ENCODE measurements at places on chromosomes 5 and 9.

- DNase-seq = peak; percentile 77
Observed at GRCh38 chr9:76905791-76906646, at the start of gene PRUNE2. TSS of gene PRUNE2 (minus strand) at chr9:76906114. CDS start at chr9:76905963, 151 bp downstream.

DNA sequence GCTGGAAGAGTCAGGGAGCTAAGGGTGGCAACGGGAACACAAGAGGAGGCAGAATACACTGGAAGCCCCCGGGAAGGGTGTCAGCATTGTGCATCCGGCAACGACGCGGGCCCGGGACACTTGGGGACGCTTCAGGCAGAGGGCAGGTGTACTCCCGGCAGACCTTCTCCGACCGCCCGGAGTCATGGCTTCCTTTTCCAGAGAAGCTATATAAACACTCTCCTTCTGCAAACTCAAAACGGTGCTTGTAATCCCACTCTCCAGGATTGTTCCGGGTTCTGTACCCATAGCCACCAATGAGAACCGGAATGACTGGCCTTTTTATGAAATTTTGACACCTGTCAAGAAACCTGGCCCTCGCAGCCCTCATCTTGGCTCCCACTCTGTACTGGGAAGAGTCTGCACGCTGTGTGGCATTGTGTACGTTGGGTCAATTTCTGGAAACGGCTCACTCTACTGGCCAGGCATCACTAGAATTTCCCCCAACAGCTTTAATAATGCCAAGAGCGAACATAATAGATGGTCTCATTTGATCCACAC, 462 bp upstream of the MCC start:
- no peak for DNase-seq

DNA sequence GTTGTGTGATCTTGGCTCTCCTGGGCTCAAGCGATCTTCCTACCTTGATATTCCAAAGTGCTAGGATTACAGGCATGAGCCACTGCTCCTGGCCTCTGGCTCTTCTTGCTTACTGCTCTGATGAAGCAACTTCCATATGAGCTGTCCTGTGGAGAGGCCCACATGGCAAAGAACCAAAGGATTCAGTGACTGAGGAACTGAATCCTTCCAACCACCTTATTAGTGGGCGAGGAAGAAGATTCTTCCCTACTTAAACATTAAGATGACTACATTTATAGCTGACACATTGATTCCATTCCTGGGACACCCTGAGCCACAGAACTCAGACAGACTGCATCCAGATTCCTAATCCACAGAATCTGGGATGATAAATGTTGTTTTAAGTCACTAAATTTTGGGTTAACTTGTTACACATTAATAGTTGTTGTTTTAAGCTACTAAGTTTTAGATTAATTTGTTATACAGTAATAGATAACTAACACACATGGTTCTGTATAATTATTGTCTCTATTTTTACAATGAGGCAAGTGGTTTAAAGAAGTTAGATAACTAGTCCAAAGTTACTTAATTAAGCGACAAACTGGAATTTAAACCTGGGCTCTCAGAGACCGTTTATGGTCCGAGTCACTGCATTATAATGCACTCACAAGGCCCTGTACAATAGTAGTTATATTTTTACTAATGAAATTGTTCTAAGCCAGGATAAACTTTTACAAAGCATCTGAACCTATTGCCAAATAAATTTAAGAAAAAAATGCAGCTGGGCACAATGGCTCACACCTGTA, 16.7 kb upstream of the SLCO4C1 start:
- no peak for DNase-seq

DNA sequence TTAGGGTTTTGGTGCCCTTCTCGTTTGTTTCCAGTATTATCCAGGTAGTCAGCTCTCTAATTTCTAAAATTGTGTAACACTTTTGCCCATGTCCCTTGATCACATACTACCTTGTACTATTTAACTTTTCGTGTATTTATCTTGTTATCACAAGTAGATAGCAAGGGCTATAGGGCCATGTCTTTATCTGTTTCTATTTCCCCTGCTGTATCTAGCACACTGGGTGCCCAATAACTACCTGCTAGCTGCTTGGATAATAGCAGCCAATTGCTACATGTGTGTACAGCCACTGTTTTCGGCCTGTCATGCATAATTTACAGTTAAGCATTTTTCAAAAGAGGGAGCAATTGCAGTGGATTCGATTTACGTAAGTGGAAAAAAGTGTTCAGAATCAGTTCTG, 64.8 kb upstream of the TNFAIP8 start:
- no peak for DNase-seq

- no peak for DNase-seq
Observed at GRCh38 chr9:75148561-75148960, 60.2 kb downstream of the OSTF1 start.

DNA sequence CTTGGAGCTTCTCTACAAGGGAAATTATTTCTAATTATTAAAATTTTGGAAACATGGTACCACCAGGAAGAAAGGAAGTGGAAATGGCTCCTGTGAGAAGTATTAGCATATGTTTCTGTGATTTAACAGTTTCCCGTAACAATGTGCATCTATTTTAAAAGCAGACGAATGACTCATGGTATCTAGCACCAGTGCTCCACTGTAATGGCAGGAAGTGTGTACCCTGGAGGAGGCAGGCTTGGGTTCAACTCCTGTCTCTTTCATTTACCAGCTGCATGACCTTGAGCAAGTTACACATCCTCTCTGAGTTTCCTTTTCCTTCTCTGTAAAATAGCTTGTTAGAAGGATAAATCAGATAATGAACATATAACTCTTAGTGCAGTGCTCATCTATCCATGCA, 41.0 kb upstream of the ANGPTL2 start:
- DNase-seq = peak; percentile 20

- DNase-seq = no peak
Observed at GRCh38 chr5:88816195-88816594, 66.8 kb downstream of the MEF2C start.

DNA sequence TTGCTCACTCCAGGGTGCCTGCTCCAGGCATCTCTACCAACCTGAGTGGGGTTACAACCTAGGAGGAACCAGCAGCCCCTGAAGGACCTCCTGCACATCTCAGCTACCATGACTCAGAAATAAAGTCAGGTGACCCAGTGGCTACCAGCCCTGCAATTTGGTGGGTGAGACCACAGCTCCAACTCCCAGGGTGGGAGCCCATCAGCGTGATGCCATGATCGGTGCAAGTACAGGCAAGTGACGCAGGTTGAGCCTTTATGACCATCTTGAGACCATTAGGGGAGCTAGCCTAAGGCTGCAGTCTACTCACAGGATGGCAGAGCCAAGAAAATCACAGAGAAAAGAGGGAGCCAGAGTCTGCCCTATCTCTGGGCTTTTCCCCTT, 8.6 kb downstream of the SEPTIN8 start:
- no peak for DNase-seq

DNA sequence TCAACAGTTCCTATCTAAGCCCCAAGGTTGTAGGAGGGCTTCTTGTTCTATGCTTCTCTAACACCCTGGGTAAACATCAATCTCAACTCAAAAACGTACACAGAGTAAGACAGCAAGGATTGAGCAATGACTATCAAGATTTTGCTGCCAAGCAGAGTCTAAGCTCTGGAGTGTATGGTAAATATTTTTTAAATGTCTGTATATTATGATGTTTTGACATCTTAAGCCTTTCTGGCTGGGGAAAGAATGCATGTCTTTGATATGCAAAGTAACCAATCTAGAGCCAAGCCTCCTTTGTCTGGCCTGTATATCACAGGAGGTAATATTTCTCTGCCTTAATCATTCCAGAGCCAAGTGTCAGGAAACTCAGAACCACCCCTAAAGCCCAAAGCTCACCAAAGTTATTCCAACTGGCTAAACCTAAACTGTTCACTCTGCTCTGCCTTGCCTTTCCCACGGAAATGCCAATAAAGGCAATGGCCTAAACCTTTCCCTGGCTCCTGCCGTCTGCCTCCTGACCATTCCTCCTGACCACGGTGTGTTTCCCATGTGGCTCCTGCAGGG, 45.2 kb downstream of the YIPF5 start:
- DNase-seq = no peak

GRCh38 chr9:93343663-93344062, 107.8 kb upstream of the FAM120A start:
- no peak for DNase-seq

DNA sequence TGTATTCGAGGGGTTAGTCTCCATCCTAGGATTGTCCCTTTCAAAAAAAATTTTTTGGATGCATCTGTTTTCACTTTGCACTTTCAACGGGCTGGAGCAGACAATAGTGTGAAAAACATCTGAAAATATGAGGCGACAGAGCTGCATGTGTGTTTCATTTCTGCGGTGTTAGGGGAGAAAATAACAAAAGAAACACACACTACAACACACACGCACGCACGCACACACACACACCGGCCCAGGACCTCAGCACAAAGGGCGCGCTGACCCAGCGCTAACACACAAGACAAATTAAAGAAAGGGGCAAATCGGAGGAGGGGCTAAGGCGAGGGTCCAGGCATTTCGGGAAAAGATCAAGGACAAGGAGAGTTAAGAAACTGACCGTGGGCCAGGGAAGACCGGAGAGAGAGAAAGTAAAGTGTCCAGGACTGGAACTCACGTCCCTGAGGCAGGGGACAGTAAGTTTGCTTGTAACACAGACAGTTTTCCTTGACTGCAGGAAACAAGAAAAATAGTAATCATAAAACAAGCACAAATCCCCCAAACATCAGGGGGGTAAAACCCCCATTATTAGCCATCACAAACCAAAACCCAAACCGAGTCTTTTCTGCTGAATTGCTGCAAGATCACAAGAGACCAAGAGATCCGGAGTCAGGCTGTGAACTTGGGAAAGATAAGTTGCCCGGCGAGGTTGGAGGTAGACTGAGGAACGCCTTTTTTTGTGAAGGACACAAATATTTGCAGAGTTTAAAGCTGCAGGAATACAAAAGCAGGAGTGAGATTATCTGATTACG, 302.1 kb downstream of the PARP8 start:
- no peak for DNase-seq

- DNase-seq = no peak
Observed at GRCh38 chr9:110261632-110262031, 5.3 kb upstream of the TXN start.

- DNase-seq = no peak
Observed at GRCh38 chr9:95826183-95826838, 49.2 kb upstream of the ERCC6L2 start.

DNA sequence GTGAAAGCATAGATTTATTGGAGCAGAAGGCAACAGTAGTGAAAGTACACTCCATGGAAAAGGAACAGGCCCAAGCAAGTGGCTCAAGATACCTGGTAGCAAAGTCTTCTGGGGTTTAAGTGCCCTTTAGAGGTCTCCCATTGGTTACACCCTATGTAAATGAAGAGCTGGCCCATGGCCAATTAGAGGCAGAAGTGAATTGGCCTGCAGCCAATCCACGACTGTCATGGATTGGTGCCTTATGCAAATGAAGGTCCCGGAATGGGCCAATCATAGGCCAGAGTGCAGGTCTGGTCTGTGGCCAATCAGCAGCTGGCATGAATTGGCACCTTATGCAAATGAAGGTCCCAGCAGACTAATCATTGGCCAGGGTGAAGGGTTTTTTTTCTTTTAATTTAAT, 64.2 kb upstream of the PCSK5 start:
- DNase-seq = no peak

GRCh38 chr9:95226921-95227320, 90.6 kb downstream of the FANCC start:
- DNase-seq = no peak

DNA sequence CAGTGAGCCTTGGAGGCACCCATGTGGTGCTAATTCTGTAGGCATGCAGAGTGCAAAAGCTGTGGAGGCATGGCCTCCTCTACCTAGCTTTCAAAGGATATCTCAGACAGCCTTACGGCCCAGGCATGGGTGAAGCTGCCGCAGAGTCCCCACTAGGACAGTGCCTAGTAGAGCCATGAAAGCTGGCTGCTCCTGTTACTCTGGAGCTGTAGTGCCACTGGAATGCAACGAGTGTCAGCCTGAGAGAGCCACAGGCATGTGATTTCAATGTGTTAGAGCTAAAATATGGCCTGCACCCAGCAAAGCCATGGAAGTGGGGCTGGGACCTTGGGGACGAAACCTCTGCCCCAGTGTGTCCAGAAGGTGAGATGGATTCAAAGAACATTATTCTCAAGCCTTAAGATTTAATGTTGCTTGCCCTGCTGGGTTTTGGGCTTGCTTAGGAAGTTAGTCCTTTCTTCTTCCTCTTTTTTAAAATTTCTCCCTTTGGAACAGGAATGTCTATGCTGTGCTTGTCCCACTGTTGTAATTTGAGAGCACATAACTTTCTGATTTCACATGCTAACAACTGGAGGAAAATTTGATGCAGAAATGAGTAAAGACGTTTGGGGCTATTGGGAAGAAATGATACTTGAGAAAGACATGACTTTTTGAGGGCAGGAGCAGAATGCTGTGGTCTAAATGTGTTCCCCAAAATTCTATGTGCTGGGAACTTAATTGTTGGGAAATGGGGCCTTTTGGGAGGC, 298.4 kb downstream of the PSAT1 start:
- DNase-seq = no peak

DNA sequence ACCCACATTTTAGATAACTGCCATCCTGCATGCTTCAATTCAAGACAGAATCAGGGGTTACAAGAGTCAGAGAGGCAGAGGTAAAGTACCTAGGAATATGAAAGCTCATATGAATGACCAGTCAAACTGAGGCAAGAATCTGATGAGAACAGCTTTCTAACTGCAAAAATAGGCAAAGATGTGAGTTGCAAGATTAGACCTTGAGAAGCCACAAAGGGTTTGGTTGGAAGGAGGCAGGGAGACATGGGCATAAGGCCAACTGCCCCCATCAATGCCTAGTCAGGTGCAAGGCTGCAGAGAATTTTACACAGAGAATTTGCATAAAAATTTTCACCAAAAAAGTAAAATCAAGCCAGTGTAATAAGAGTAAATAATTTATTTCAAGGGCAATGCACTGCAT, 12.8 kb downstream of the FAM114A2 start:
- no peak for DNase-seq
